NCI-H1930 (cell line): ENCODE measurements at places on chromosomes 5 and 9.
A peak's percentile ranks its signal among the peaks of the same experiment; 100 is the strongest.

DNA sequence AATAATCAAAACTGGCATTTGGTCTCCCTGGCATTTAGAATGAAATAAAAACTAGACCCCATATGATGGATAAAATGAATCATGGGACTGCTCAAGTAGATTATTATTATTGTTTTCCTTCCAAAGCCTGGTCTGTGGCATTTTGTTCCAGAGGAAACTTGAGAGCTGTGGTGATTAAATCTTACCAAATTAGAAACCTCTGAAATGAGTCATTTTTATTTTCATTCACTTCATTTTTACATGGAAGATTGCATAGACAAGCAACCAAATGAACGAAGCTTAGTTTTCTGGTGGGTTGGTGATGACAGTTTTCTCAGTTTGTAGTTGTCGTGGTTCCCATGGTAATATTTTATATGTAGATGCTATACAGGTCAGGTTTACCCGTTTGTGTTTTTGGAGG is 23.4 kb downstream of the PAM start:
- no peak for DNase-seq

- DNase-seq, result no peak
Observed at GRCh38 chr9:76215066-76215465, 179.2 kb downstream of the RFK start.

- no peak for DNase-seq
Observed at GRCh38 chr9:89670114-89670513, 65.3 kb downstream of the GADD45G start.

GRCh38 chr5:24712047-24712446 is 67.3 kb upstream of the CDH10 start:
- no peak for DNase-seq

- no peak for DNase-seq
Observed at GRCh38 chr5:135680713-135681112, 101.9 kb upstream of the CXCL14 start.

DNA sequence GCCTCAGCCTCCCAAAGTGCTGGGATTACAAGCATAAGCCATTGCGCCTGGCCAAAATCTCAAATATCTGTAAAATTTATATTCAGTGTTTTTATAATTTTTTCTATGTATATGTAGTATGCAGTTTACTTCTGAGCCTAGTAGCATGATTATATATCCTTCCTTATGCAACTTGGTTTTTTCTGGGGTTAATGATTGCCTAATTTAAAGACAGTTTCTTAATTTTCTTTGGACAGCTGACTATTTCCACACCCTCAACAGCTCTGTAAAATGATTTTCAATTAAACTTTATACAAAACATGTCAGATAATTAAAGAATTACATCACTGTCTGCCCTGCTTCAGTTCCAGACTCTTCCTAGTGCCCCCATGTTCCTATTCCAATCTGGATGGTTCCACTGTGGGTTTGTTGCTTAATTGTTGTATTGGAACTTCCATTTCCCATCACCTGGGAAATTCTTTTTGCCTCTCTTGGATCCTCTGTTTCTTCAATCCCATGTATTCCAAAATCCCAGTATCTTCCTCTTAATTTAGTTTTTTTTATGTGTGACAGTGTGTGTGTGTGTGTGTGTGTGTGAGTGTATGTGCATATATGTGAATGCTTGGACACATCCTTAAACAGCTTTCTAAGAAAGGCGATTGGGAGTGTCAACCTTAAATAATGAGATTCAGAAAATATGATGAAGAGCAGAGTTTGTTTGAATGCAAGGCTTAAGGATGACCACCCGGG is 53.2 kb downstream of the C5orf22 start:
- DNase-seq, result no peak

DNA sequence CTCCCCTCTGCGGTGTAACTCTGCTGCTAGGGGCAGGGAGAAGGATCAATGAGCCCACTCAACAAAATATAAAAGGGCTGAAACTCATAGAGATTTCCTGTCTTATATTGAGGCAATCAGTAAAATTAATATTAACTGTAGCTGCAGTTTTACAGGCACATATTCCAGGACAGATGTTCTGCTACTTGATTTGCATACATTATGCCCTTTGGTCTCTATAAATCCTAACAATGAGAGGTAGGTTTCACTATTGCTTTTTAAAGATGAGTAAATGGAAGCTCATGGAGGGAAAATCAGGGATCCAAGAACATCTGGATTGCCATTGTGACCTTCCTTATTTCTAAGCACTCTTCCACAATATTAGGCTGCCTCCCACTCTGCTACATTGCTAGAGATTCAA is 23.5 kb upstream of the TRIM32 start:
- DNase-seq, result no peak

DNA sequence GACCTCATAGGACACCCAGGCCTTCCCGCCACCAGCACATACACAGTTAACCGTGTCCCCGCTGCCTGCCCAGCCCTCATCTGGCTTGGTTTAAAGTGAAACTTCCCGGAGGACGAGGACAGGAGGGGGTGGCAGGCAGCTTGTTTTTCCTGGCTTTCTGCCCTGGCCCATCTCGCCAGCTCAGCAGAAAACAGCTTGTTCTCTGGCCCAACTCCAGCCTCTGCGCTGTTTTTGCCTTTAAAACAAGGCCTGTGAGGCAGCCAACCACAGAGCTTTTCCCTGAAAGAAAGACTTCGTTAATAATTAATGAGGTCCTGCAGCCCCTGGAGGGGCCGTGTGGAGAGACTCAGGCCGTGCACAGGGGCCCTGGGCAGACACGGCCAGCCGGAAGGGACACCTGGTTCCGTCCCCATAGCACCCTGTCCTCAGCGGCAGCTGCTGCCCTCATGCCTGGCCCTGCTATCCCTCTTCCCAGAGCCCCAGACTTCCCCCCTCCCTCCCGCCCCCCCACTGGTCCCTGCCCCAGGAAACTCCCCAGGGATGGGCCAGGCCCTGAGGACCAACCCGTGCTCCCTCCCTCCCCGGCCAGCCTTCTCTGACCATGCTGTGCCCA is 108.7 kb downstream of the RXRA start:
- DNase-seq, result no peak

DNA sequence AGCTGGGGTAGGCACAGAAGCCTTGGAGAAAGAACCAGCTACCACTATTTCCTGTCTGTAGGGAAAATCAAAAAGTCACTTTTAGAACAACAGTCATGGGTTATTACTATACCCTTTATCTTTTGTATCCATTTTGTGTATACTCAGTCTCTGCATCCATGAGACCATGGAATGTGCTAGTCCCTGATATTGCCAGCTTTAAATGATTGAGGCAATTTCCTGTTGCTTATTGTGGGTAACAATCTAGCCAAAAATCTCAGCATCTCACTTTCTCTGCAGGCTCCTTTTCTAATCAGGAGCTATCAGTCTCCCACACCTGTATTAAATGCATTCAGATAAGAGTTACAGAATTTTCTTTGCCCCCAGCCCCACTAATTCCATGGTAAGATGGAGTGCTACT is 968 bp upstream of the KDM3B start:
- DNase-seq, result no peak

- DNase-seq, result no peak
Observed at GRCh38 chr5:65012301-65012892, 243.7 kb downstream of the CWC27 start.

- no peak for DNase-seq
Observed at GRCh38 chr9:116350213-116350612, 196.6 kb downstream of the PAPPA start.

DNA sequence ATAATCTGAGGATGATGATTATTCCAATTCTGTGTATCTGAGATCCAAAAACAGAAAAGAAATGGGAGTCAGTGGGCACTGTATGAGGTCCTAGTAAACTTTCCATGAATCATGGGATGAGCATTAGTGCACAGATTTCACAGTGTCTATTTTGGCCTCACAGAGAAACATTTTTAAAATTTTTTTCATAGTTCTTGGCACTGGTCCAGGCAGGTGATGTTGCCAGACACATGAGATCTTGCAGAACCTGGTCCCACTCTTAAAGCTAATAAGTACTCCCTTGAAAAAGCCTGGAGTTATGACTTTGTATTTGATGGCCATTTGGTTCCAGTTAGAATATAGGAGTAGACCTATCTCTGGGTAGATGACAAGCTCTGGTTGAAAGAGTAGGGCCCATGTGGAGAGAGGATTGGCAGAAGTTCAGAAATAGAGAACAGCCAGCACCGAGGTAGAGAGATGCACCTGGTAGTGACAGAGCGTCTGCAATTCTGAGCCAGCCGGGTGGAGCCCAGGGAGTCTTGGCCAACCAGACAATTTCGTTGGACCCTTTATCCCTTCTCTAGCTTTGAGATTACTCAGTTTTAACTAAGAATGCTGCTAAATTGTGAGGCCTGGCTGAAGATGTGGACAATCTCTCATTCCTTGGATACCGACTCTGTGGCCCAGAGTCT is 6.3 kb upstream of the TNFSF15 start:
- DNase-seq, result no peak

DNA sequence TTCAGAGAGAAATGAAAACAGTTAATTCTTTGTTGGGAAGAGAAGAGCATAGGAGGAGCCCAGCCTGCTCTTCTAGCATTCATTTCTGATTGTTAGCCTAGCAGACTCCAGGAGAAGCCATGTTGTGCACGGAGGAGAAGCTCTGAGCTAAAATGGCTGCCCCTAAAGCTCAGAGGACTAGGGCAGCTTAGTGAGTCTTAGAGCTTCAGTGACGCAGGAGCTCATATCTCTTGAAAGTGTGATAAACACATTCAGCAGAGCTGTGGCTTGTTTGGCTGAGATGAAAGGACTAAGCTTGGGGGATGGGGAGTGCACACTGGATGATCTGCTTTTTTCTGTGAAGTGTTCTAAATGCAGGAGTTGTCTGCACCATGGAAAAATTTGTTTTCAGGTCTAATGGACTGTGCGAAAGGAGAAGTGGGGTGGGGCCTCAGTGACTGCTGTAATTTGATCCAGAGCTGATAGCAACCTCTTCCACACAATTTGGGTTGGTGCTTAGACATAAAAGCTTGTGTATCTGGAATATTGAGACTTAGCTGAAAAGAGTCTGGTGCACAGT is 58.5 kb downstream of the ZNF462 start:
- no peak for DNase-seq

DNA sequence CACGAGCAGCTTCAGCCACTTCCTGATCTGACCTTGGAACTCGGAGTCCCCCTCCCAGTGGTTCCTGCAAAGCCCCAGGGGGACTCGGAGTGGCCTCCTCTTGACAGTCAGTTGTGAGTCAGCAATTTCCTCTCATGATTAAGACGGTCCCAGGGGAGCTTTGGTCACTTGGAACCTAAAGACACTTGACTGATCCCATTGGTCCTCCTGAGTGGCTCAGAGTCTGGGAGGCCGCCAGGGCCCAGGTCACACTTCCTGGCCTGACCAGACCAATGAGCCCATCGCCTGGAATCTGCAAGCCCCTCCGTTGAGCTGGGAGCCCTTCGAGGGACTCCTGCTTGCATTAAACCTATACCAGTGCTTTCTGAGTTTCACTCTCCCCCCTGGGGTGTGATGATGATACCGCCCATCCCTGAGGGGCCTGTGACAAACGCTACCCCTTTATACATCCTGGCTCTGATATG is 29.1 kb downstream of the TSPAN17 start:
- DNase-seq, result no peak

DNA sequence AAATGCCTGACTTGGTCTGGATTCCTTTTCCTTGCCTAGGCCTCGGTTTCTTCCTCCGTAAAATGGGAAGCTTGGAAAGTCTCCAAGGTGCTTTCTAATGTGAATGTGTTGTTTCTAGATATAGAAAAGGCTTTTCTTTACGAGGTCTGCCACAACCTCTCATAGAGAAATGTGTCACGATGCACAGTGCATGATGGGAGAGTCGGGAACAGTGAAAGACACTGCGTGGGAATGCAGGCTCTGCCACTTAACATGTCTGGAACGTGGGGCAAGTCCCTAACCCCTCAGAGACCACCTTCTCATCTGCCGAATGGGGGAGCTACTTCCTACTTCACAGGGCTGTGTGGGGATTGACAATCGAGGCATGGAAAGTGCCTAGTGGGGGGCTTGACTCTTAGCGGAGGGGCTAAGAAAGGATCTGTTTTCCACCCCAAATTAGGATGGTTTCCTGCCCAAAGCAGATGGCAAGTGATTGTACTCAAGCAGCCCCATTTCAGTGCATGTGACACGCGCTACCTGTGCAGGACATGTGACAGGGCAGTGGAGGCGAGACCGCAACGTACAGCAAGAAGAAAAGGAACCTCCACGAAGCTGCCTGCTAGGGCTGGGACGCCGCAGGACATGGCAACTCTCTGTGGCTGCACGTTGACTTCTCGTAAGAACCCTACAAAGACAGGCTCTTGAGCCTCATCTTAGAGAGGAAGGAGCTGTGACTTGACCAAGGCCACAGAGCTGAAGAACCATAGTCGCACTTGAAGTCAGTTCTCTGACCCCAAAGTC is 115.2 kb downstream of the CRB2 start:
- DNase-seq, result no peak

DNA sequence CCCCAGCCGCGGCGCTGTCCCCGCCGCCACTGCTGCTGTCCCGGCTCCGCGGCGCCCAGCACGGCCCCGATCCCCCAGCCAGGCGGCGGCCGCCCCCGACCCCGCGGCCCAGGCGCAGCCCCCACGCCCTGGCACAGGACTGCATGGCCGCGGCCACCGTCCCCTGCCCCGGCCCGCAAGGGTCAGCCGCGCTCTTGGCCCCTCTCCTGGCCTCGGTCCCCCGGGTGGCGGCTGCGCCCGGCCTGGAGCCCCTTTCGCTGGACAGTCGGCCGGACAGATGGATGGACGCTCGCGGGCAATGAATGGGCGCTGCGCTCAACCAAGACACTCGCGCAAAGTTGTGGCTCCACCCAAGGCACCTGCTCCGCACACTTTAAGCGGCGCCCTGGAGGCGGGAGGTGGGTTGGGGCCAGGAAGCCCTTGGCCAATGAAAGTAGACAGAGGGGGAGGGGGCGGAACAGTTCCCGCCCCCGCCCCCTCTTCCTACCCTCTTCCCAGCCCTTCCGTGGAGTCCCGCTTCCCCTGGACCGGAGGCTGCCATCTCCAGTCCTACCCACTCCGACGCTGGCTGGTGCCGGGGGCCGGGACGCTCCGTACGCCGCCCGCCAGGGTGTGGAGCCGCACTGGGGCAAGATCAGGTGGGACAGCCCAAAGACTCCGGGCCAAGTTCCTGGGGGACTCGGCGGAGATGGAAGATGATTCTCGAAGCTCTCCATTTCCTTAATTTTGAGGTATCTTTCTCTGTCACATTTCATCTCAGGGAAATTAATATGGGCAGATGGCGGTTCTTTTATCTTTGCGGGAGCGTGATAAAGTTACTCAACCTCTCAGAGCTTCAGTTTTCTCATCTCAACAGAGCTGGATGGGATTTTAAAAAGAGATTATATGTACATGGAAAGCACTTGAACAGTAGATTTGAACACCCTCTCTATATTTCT is at the start of gene GLDC:
TSS of gene GLDC (minus strand) at position 375 of the 938 bp plus-strand sequence. CDS start at position 145, 230 bp downstream.
- peak; percentile 92 for DNase-seq

- DNase-seq, result no peak
Observed at GRCh38 chr5:102682101-102682647, 72.9 kb upstream of the PAM start.
